ENCODE measurements at places on chromosomes 1 and 21. TPM values are rescaled to one million over a fixed set of nuclear protein-coding genes. Genes with fewer than 3 reads are reported as not detected.

DNA sequence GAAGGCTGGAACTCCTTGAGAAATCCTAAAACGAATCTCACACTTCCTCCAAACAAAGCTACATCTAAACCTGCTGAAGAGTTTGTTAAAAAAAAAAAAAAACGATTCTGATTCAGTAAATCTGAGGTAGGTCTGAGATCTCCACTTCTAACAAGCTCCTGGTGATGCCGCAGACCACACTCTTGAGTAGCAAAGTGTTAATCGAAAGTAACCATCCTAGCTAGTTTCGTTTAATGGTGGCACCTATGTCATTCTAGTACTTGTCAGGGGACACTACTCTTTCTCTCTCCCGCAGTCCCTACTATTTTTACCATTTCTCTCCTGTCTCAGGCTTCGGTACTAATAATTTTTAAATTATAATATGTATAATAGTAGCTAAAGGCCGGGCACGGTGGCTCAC is 2.1 kb downstream of the CLCC1 start:
- no peak for DNase-seq

Gene TCHH
- total RNA-seq: 0.19 TPM

GRCh38 chr1:91631718-91632330 is 131.2 kb downstream of the CDC7 start:
- DNase-seq: no peak

Gene SERINC2
- total RNA-seq: 583 TPM
